Activated B cell treated with CpG ODN at 0.5 μM for 24 hours (primary cell): ENCODE measurements at places on chromosomes 5 and 9.
A peak's percentile ranks its signal among the peaks of the same experiment; 100 is the strongest.

GRCh38 chr5:132751444-132751843 lies 4.2 kb downstream of the CCNI2 start:
- peaks cover 5% of the 10 kb centered on the region for H3K27me3 ChIP-seq
- DNase-seq: no peak
- peaks cover 19% of the 10 kb centered on the region for H3K4me1 ChIP-seq
- no peaks in the 10 kb centered on the region for H3K36me3 ChIP-seq
- H3K27ac ChIP-seq: peak overlapping the region; percentile 36

DNA sequence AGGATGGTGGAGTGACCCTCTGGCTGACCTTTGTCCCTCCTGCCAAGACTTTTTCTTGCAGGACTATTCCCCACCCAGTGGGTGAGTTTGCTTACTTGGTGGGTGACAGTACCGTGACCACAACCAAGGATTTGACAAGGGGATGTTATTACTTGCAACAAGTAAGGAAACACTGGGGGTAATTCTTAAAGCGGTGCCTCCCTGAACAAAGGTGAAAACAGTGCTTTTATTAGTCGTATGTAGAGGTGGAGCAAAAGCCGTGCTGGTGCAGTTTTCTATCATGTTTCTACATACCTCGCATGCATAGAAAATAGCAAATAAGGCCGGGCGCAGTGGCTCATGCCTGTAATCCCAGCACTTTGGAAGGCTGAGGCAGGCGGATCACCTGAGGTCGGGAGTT lies 41.0 kb upstream of the KDM4C start:
- no peak for DNase-seq
- peaks cover 11% of the 10 kb centered on the region for H3K4me1 ChIP-seq
- H3K27me3 ChIP-seq: no peaks in the 10 kb centered on the region
- H3K27ac ChIP-seq: peak overlapping the region; percentile 92
- H3K36me3 ChIP-seq: peaks cover 2% of the 10 kb centered on the region

- H3K27me3 ChIP-seq: no peaks in the 10 kb centered on the region
- H3K4me1 ChIP-seq: peaks cover 77% of the 10 kb centered on the region
- DNase-seq: no peak
Measured at GRCh38 chr5:148836272-148837250, 10.2 kb downstream of the ADRB2 start.

- no peak overlapping the region for H3K27ac ChIP-seq
- DNase-seq: no peak
- H3K36me3 ChIP-seq: no peaks in the 10 kb centered on the region
- H3K4me3 ChIP-seq: no peak overlapping the region
- H3K4me1 ChIP-seq: no peaks in the 10 kb centered on the region
Measured at GRCh38 chr5:77620405-77620804, 18.1 kb downstream of the OTP start.

DNA sequence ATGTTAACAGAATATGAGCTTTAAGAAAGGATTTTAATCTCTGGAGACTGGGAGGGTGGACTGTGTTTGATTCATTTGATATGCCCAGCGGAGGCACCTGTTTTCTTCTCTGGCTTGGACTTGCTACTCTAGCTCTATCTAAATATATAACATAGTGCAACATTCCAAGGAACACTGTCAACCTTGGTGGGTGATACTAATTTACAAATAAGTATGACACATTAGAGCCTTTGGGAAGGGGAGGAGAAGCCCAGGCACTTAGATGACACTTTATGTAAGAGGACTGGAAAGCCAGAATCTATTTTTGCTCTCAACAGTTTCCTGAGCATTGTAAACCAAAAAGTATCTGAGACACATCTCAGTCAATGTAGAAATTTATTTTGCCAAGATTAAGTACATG lies 83.4 kb upstream of the SHISAL2B start:
- H3K36me3 ChIP-seq: no peaks in the 10 kb centered on the region
- H3K4me1 ChIP-seq: no peaks in the 10 kb centered on the region
- no peaks in the 10 kb centered on the region for H3K27me3 ChIP-seq

GRCh38 chr9:13481274-13481673 lies 201.8 kb upstream of the MPDZ start:
- no peaks in the 10 kb centered on the region for H3K27me3 ChIP-seq
- H3K36me3 ChIP-seq: no peaks in the 10 kb centered on the region
- no peak for DNase-seq
- no peaks in the 10 kb centered on the region for H3K4me1 ChIP-seq
- H3K27ac ChIP-seq: no peak overlapping the region
- H3K4me3 ChIP-seq: no peak overlapping the region

- H3K36me3 ChIP-seq: no peaks in the 10 kb centered on the region
Measured at GRCh38 chr5:168313596-168314204, 22.3 kb downstream of the WWC1 start.
